SJSA1 (cell line): ENCODE measurements at places on chromosomes 4 and X.
A peak's percentile ranks its signal among the peaks of the same experiment; 100 is the strongest.

DNA sequence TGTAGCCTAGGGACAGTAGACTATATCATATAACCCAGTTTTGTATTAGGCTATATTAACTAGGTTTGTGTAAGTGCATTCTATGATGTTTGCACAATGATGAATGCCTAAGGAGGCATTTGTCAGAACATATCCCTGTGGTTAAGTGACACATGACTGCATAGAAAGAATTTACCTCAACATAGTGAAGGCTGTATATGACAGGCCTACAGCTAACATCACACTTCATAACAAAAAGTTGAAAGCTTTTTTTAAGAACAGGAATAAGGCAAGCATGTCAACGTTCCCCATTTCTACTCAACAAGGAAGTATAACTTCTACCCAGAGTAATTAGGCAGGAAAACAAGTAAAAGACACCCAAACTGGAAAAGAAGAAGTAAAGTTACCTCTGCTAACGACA is 165.9 kb upstream of the NDST4 start:
- no peaks in the 10 kb centered on the region for H3K4me1 ChIP-seq
- no peak for DNase-seq
- H3K4me3 ChIP-seq, result no peak overlapping the region
- no peaks in the 10 kb centered on the region for H3K36me3 ChIP-seq
- no peaks in the 10 kb centered on the region for H3K27me3 ChIP-seq
- no peak overlapping the region for H3K27ac ChIP-seq

DNA sequence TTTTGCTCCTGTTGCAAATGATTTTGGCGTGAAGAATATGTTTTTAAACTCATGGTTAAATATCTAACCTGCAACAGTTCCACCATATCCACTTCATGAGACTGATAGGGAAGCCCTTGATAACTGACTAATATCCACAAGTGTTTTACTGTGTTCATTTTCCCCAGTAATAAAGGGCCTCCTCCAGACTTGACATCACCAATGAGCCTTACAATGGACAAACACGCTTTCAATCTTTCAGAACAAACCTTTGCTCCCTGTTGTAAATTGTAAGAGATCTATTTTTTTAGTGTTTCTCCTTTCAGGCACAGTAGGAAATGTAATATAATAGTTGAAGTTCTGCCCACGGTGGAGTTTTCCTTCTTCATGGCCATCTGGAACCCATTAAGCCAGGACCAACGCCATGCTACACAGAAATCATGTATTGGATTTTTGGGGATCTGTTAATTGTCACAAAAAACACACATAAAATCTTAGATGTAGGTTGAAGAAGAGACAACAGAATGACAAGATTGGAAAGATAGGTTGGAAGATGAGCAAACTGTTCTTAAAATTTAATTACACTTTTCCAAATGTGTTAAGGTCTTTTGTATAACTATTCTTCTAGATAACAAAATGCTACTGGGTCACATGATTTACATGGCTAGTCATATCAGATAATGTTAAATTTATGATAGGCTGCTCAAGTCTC is 1030.1 kb downstream of the FSTL5 start:
- no peak overlapping the region for H3K4me3 ChIP-seq
- no peaks in the 10 kb centered on the region for H3K27me3 ChIP-seq
- no peaks in the 10 kb centered on the region for H3K4me1 ChIP-seq
- no peaks in the 10 kb centered on the region for H3K36me3 ChIP-seq

GRCh38 chr4:180028682-180029081 is 2214.5 kb upstream of the TENM3 start:
- no peaks in the 10 kb centered on the region for H3K4me1 ChIP-seq
- no peaks in the 10 kb centered on the region for H3K27me3 ChIP-seq
- DNase-seq, result no peak
- H3K36me3 ChIP-seq, result no peaks in the 10 kb centered on the region

DNA sequence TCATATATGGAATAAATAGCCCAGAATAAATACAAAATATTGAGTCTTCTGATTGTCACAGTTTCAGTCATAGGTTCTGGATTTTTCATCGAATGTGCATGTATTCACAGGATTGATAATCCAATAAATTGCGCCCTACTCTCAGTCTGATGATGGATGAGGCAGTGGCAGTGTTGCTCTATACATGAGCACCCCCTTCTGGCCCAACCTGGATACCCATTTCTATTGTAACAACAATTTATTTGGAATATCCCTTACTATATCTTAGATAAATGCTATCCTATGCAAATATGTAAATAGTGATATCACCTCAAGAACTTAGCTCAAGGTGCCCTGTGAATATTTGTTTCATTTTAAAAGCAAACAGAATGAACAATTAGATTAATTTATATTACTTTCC is 733.7 kb upstream of the PABPC4L start:
- DNase-seq, result no peak
- H3K27ac ChIP-seq, result no peak overlapping the region
- no peaks in the 10 kb centered on the region for H3K4me1 ChIP-seq
- H3K36me3 ChIP-seq, result no peaks in the 10 kb centered on the region

DNA sequence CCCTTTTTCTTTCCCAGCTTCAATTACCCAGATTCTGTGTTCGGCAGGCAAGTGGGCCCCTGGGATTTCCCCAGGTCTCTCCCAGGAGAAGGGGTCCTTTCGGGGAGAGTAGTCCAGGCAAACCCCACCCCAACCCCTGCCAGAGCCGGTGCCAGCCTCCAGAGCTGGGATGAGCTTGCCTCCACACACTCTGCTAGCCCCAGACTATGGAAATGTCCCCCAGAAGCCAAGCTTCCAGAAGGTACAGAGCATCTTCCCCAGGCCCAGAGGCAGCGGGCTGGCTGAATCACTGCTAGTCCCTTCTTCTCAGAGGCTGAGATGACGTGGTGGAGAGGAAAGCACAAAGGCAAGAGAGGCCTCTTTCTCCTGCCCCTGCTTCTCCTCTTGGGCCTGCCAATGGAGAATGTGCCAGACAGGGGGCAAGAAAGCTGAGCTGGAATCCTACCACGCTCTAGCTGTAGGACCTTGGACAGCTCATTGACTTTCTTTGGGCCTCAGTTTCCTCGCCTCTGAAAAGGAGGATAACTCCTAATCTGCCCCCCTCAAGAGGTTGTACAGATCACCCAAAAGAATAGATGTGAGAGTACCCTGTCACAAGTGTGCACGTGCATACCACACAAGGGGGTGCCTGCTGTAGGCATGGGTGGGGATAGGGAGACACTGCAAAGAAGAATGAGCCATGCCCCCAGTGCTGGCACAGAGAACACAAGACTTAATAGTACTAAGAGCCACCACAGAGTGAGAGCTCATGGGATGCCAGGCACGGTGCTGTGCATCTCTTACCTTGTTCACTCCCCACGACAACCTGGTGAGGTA is 2.1 kb downstream of the SASH3 start:
- no peak for DNase-seq
- peaks cover 4% of the 10 kb centered on the region; the same call in 1 of the 2 replicates for H3K4me1 ChIP-seq
- H3K27me3 ChIP-seq, result no peaks in the 10 kb centered on the region
- no peaks in the 10 kb centered on the region for H3K36me3 ChIP-seq

- DNase-seq, result no peak
- no peak overlapping the region for H3K4me3 ChIP-seq
- no peaks in the 10 kb centered on the region for H3K4me1 ChIP-seq
- no peaks in the 10 kb centered on the region for H3K27me3 ChIP-seq
- H3K27ac ChIP-seq, result no peak overlapping the region
- H3K36me3 ChIP-seq, result no peaks in the 10 kb centered on the region
These were observed 56.2 kb downstream of the MCUB start for GRCh38 chr4:109616243-109616642.

DNA sequence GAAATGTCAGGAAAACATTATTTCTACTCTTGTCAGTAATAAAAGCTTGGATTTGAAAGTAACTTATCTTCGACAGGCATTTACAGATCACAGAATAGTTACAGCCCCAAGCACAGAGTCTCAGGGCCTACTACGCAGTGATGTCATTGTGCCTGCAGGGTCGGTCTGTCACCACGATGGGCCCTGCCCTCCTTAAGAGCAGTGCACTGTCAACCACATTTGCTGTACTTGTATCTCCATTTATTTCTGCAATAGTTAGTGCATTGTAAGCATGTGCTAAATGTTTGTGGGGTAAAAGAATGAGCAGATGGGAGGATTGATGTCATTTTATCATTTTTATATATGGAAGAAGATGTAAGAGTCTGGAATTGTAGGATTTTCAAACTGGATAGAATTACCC is 13.6 kb upstream of the CCKAR start:
- no peaks in the 10 kb centered on the region for H3K36me3 ChIP-seq
- no peaks in the 10 kb centered on the region for H3K27me3 ChIP-seq
- DNase-seq, result no peak

DNA sequence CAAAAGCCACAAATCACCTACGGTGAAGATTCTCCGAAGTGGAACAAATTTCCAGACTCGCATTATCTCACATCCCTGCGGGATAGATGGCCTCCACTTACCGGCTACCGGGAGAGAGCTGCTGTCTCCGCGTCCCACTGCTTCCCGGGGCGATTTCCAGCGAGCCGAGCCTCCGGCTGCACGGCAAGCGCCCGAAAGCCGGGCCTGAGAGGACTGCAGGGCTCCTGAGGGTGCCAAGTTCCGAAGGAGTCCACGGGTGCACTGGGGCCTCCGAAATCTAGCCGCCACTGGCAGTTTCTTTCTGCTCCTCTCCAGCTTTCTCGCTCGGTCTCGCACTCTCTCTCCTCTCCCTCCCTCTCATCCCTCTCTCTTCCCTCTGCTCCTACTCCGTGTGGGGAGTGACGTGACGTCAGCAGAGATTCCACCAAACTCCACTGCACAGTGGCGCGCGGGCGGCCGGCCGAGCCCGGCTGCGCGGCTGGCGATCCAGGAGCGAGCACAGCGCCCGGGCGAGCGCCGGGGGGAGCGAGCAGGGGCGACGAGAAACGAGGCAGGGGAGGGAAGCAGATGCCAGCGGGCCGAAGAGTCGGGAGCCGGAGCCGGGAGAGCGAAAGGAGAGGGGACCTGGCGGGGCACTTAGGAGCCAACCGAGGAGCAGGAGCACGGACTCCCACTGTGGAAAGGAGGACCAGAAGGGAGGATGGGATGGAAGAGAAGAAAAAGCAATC is 14.0 kb upstream of the PITX2 start:
- peak; percentile 88 for DNase-seq
- peaks cover 16% of the 10 kb centered on the region for H3K4me1 ChIP-seq
- peaks cover 27% of the 10 kb centered on the region for H3K36me3 ChIP-seq
- no peaks in the 10 kb centered on the region for H3K27me3 ChIP-seq
- peak overlapping the region; percentile 43 for H3K27ac ChIP-seq

DNA sequence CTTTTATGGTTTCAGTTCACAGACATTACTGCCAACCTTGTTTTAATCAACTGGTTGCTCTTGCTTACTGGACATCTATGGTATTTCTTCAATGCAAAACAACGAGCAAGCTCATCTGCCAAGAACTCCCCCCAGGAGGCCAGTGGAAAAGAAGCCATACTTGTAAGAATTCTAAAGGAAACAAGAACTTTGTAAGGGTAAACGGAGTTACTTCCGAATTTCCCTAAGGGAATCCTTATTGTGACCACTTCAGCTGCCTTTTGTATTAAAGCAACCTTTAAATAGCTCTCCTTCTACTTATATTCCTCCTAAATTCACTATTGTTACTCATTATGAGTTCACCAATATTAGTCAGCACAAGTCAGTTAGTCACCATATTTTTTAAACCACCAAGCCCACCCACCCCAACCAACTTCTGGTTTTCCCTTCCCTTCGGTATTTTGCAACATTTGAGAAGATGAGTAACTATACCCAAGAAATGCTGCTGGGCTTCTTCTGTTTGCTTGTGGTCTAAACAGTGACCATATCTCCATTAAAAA is 602.8 kb upstream of the DIPK2B start:
- peak; percentile 73 for DNase-seq
- no peaks in the 10 kb centered on the region for H3K27me3 ChIP-seq
- H3K4me3 ChIP-seq, result no peak overlapping the region
- H3K4me1 ChIP-seq, result peaks cover 63% of the 10 kb centered on the region

DNA sequence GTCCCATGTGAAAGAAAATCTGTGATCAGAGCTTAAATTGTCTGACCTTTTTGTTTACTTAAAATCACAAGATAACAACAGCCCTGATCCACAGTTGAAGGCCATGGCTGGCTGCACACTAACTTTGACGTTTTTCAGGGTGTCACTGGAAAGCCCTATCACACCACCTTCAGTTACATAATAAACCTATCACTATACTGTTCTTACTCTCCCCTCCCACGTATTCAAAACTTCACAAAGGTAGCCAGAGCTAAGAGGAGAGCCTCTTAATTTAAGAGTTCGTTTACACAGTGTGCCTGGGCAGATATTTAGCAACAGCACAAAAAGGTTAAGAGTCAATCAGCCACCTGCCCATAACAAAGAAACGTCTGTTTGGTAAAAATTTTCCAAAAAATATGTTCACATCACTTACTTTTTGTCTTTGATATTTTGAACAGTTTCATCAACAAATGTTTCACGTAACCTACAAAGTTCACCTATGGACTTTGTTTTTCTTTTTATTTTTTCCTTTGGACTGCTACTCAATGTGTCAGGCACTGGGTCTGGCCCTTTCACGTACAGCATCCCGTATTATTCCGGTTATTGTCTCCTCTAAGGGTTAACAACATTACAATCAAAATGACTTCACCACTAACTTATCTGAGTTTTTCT is 25.0 kb downstream of the RFC1 start:
- H3K4me1 ChIP-seq, result no peaks in the 10 kb centered on the region
- H3K4me3 ChIP-seq, result no peak overlapping the region
- H3K27me3 ChIP-seq, result no peaks in the 10 kb centered on the region

DNA sequence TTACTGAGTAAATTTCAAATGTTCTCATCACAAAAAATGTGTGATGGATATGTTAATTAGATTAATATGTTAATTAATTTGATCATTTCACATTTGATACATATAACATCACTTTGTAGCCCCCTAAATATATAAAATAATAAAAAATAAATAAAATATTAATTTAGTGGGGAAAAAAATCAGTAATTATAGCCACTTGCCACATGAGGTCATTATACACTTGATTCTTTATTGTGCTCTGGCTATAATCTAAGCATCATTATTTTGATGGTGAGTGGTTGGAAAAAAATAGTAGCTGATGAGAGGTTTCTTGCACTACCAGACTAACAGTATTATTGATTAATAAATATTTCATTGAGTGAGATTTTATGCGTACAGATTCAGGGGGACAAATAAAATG is 57.4 kb downstream of the DCK start:
- H3K36me3 ChIP-seq, result no peaks in the 10 kb centered on the region
- no peak overlapping the region for H3K27ac ChIP-seq

DNA sequence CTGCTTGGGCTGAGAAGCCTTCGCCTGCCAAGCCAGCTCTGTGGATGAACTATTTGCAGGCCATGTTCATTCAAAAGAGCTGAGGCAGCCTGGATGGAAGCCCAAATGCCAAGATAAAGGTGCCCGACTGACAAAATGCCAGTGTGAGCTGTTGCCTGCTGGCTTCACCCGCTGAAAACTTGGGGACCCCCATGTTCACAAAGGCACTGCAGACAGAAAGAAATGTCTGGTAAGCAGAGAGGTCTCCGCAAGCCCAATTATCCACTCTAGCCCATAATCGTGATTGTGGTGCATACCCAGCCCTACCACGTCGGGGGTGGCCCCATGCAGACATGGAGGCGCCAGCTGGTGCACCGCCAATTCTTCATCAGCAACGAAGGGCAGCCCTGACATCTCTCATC is 13.0 kb upstream of the SMIM20 start:
- H3K4me3 ChIP-seq, result no peak overlapping the region
- H3K4me1 ChIP-seq, result peaks cover 8% of the 10 kb centered on the region
- no peak overlapping the region for H3K27ac ChIP-seq

GRCh38 chr4:106058921-106059320 is 163.7 kb downstream of the NPNT start:
- no peak for DNase-seq
- no peak overlapping the region for H3K27ac ChIP-seq
- H3K4me1 ChIP-seq, result peaks cover 13% of the 10 kb centered on the region
- H3K4me3 ChIP-seq, result no peak overlapping the region
- H3K27me3 ChIP-seq, result no peaks in the 10 kb centered on the region
- no peaks in the 10 kb centered on the region for H3K36me3 ChIP-seq
